NCI-H187 (cell line): ENCODE measurements at places on chromosomes 5 and 9.

GRCh38 chr9:130630506-130631330, 33.7 kb upstream of the PRDM12 start:
- DNase-seq = no peak

DNA sequence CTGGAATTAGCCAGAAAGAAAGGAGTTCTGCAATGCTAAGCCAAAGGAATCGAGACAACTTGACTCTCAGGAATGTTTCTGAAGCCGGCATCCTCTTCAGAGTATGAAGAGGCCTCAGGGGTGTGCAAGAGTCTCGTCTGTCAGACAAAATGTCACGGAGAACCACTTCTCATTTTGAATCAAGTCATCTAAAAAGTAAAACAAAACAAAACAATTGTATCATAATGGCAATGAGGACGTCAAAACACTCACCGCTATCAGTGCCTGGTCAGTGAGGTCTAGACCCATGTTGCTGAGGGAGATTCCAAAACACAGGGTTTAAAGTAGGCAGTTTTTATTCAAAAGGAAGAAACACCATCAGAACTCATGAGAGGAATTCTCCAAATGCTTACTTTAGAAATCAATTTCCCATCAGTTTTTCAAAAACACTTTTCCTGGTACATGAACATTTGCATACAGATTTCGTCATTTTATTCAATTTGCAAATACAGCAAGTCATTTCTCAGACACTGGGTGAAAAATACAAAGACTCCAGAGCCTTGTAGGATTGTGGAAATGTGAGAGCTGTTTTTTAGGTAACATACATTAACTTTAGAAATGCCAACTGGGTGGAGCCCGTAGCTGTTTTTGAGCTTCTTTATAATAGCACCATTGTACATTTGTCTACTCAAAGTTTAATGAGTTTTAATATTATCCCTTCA, 89.5 kb upstream of the MAP3K1 start:
- no peak for DNase-seq

DNA sequence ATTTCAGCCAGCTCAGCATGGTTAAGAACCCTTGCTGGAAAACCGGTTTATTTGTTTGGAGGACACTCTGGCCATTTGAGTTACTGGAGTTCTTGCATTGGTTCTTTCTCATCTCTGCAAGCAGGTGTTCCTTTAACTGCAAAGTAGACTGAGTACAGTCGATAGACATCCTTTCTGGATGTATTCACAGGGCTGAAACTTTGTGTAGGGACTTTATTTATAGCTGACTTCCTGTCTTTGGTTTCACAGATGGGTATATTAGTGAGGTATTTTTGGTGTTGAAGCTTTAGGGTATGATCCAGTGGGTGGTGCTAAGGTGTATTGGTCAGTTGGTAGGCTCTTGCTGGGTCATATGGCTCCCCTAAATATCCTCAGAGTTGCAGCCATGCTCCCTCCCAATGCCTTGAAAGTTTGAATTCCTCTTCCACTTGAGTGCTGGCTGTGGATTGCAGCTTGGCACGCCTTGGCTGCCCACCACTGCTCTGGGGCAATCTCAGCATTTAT, 666.0 kb upstream of the COX7C start:
- no peak for DNase-seq

GRCh38 chr9:19516348-19516747, 107.5 kb downstream of the ACER2 start:
- no peak for DNase-seq

- DNase-seq = no peak
These were observed 18.1 kb upstream of the NEUROG1 start for GRCh38 chr5:135553688-135554462.

DNA sequence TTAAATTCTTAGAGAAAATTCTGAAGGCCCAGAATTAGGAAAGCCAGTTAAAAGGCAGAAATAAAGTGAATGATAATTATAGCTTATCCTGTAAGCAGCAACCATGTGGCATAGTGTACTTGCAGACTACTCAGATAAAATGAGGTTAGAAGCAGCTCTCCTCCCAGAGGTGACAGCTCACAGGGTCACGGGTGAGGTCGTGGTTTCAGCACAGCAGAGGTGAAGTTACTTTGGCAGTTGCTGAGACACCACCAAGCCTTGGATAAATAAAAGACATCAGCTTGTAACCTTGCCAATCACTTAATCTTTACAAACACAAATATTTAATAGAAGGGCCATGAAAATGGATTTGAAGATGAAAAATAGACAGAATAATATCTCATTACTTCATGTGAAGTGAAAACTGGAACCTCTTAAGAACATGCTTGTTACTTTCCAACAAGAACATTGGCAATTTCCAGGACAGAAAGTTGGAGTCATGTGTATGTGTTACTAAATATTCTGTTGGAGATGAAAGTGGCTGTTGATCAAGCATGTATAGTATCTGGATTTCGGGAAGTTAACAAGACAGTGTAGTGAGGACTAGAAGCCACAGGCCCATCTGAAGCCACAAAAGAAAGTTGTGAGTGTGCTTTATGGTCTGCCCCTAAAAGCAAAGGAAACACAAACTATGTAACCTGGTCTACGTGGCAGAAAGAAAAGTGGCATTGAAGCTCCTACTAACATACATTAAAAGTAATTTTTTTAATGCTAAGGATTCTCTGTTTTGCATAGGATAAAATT, 134.4 kb downstream of the ERCC6L2 start:
- no peak for DNase-seq

- no peak for DNase-seq
These were observed 11.6 kb downstream of the TMOD1 start for GRCh38 chr9:97512966-97513560.

GRCh38 chr5:1934801-1935429, 52.2 kb upstream of the IRX4 start:
- no peak for DNase-seq

DNA sequence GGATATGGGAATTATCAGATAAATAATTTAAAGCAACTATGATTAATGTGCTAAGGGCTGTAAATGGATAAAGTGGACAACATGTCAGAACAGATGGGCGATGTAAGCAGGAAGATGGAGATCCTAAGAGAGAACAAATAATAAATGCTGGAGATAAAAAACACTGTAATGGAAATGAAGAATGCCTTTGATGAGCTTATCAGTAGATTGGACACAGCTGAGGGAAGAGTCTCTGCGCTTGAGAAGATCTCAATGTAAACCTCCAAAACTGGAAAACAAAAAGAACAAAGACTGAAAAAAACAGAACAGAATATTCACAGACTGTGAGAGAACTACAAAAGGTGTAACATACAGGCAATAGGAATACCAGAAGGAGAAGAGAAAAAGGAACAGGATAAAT, 102.5 kb downstream of the ANKRD55 start:
- DNase-seq = no peak

- no peak for DNase-seq
These were observed 51.4 kb downstream of the FYB1 start for GRCh38 chr5:39167972-39168342.

DNA sequence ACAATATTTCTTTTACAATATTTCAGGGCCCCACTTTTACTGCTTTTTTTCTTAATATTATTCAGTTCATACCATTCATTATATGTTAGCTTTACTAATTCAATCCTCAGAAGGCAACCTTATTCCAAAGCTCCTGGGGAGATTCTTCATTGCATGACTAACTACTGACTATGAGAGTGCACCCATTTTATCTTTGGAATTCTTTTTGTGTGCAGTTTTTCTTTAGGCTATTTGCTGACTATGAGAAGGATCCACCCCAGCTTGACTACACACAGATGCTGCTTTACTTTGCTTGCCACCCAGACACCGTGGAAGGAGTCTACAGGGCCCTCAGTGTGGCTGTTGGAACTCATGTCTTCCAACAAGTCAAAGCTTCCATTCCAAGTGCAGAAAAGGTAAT, 56.9 kb upstream of the IL7R start:
- DNase-seq = no peak

DNA sequence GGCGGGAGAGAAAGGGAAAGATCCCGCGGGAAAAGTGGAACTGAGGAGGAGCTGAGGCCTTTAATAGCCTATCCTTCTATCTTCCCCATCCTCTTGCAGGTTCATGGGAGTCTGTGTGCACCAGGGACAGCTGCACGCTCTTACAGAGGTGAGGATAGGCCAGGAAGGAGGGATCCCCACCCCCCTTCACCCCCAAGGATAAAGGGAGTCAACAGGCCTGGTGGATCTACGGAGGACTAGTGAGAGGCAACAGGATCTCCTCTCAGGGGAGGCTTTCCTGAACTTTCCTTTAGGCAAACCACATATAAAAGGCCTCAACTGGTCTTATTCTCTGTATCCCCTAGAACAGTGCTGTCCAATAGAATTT, 1.1 kb downstream of the TESK1 start:
- no peak for DNase-seq

- no peak for DNase-seq
These were observed 32.4 kb upstream of the RPL26L1 start for GRCh38 chr5:172926796-172927195.

DNA sequence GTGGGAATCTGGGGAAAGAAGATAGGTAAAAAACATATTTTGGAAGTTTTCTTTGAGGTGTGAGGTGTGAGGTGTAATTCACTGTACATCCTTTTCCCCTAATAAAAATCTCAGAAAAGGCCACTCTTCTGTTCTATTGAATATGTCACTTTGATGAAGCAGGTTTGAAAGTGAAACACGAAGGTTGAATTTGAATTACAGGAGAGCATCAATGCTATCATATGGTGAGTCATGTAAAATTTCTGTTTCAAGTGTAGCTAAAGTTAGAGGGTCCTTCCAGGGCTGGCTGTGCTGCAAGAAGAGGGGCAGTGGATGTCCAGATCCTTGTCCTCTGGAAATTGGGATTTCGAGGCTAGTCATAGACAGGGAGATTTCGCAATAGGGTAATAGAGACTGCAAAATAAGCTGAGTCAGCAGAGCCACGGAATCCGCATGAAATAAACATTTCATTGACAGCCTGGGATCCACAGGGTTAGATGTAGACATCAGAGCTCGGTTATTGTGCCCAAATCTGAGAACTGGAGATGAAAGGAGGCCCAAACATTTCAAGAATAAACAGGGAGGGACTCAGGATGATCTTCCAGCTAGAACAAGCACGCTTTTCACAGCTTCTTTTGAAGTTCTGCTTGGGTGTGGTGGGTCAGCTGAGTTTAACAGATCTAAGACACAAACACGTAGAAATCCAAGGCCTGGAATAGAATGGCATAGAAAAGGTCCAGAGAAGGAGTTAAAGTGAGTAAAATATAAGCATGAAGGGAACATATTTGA, 194.4 kb upstream of the CDKN2B start:
- peak; percentile 41 for DNase-seq

GRCh38 chr9:111050819-111051218, 12.5 kb upstream of the LPAR1 start:
- no peak for DNase-seq

- no peak for DNase-seq
These were observed 30.0 kb downstream of the RBM27 start for GRCh38 chr5:146233441-146233840.

GRCh38 chr5:132867046-132867451, 607 bp downstream of the UQCRQ start:
- no peak for DNase-seq

- no peak for DNase-seq
These were observed 53.1 kb downstream of the TSPAN17 start for GRCh38 chr5:176700239-176700847.

GRCh38 chr5:95554331-95554646, 488 bp downstream of the SKIC3 start:
- DNase-seq = no peak

DNA sequence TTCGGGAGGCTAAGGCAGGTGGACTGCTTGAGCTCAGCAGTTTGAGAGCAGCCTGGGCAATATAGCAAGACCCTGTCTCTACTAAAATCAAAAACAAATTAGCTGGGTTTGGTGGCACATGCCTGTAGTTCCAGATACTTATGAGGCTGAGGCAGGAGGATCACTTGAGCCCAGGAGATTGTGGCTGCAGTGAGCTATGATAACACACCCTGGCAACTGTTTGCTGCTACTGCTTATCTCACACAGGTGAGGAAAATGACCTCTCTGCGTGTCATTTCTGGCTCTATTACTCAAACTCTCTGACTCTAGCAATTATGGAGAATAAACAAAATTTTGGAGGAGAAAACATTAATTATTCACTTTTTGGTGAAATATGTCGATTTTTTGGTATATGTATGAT, 45.3 kb upstream of the TMC1 start:
- DNase-seq = no peak

GRCh38 chr9:128822407-128823042, 4.2 kb downstream of the ENDOG start:
- no peak for DNase-seq

GRCh38 chr9:136661641-136662325, 933 bp upstream of the EGFL7 start:
- no peak for DNase-seq

GRCh38 chr9:106066940-106067524, 372.7 kb downstream of the TMEM38B start:
- DNase-seq = no peak

GRCh38 chr9:134304690-134305089, 21.6 kb upstream of the RXRA start:
- no peak for DNase-seq

DNA sequence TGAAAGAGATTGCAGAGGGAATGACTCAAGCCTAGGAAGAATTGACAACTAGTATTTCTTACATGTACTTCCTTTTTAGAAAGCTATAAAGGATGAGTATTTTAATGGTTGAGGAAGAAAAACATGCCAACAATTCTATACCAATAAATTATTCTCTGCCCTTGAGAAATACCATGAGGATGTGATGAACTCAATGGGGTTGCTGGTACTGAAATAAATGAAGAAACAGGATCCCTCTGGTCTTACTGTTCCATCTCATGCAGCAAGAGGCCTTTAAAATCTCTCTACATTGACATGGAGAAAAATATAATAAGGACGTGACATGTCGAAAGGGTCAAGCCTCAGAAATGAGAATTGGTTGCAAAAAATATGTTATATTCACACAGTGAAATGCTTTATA, 477.3 kb downstream of the GABRG2 start:
- no peak for DNase-seq

DNA sequence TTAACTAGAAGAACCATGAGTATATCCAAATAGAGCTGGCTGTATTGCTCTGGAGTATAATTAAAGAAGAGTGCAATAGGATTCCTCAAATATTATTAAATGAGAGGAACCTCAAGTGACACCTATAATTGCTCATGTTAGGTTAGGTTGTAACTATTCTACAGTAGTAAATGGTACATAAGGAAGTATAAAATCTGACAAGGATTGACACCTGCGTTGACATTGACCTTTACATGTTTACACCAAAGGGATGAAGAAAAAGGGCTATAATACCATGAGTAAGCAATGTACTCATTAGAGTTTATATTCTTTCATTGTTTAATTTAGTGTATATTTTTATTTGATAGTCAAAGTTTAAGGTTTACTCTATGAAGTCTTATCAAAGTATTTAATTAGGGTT, 48.9 kb downstream of the SLC12A2 start:
- DNase-seq = no peak
